ENCODE measurements at places on chromosomes 2 and 18. TPM values are rescaled to one million over a fixed set of nuclear protein-coding genes. Genes with fewer than 3 reads are reported as not detected.

Gene ATP5F1A
- 461 TPM for total RNA-seq

Gene GRB14
- total RNA-seq: 0.94 TPM

DNA sequence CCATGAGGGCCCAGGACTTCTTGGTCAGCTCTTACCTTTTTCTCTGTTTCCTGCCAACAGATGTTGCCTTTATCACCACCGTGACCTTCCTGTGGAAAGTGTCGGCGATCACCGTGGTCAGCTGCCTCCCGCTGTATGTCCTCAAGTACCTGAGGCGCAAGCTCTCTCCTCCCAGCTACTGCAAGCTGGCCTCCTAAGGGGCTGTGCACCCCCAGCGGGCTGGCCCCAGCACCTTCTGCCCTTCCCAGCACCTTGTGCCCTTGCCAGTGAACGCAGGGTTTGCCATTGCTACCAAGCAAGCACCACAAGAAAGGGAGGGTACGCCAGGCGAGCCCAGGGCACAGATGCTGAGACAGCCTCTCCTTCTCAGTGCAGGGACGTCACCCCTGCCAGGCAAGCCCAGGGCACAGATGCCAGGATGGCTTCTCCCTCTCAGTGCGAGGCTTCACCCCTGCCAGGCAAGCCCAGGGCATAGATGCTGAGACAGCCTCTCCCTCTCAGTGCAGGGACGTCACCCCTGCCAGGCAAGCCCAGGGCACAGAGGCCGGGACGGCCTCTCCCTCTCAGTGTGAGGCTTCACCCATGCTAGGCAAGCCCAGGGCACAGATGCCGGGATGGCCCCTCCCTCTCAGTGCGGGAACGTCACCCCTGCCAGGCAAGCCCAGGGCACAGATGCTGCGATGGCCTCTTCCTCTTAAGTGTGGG lies 18.4 kb upstream of the NFATC1 start:
- no peak for ATAC-seq

Gene COL6A3
- total RNA-seq: 369 TPM

GRCh38 chr18:58209326-58209725 lies 165.3 kb downstream of the NEDD4L start:
- no peak for ATAC-seq

Gene NEB
- 0.47 TPM for total RNA-seq

- no peak for ATAC-seq
Observed at GRCh38 chr2:19686439-19686838, 215.3 kb downstream of the TTC32 start.

Measured in gastroesophageal sphincter (tissue), 4 donors.